ENCODE measurements at places on chromosomes 12 and 14.

- DNase-seq, result no peak
These were observed 5.9 kb upstream of the WASHC3 start for GRCh38 chr12:102067574-102068258.

DNA sequence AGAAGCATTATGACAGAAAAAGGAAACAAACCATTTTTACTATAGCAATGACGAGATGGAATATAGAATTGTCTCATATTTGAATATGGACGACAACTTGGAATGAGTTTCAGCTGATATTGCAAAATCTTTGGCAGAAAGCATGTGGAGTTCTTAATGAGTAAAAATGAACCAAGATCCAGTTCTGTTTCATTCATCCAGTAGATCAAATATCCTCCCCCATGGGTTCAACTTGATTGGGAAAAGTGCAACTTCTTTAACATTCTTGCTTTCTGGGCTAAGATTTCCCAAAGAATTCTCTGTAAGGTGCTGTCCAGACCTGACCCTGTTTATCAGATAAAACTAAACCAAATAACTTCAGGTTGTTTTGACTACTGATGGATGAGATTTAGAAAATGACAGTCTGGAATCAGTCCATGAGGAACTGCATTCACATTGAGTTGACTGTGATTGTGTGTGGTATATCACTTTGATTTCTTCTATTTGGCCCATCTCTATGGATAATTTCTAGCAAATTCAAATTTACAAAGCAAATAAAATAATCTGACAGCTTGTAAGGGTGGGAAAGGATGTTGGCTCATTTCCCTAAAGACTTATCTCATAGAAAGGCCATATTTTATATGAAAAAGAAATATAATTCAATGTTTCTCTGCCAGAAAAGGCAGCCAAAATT lies 267.4 kb downstream of the ADAMTS20 start:
- DNase-seq, result no peak

DNA sequence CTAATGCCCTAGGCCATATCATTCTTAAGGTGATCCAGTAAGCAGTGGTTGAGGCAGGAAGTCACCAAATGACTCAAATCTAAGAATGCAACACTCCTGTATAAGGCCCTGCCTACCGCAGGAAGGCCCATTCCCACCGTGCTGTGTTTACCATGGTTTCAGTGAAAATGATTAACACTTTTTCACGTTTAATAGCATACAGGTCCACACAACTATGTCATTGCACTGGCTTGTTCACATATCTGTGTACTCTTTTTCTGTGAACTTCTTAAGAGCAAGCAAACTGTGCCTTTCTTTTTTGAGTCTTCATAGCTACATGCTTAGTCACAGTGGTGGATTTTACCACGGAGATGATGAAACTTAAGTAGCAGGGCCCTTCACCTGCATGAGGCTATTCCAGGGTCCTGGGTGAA lies 214.9 kb downstream of the CNTN1 start:
- DNase-seq, result no peak

DNA sequence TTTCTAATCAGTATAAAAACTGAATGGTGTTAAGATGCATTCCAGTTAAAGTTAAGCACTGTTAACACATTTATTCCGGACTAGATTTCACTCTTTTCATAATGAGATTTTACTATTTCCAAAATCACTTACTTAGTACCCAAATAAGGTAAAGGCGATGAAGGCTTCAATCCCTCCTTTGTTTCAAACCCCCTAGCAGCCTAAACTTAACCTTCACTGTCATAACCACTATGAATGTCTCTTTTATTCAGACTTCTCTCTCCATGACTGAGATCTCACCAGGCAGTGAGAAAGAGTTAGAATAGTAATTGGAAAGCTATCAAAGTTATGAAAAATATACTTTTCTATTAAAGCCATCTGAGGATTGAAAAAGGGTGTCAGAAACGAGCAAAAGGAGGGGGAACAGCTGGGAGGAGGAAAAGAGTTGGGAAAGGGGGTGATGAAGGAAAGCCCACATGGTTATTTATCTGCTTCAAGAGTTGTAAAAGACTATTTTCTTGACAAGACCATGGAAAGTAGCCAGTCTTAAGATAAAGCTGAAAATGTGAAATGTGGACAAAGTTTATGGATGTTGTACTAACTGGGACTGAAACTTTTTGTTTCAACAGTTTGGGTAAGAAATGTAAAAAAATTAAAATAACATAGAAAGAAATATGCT lies 11.7 kb downstream of the EPS8 start:
- no peak for DNase-seq

DNA sequence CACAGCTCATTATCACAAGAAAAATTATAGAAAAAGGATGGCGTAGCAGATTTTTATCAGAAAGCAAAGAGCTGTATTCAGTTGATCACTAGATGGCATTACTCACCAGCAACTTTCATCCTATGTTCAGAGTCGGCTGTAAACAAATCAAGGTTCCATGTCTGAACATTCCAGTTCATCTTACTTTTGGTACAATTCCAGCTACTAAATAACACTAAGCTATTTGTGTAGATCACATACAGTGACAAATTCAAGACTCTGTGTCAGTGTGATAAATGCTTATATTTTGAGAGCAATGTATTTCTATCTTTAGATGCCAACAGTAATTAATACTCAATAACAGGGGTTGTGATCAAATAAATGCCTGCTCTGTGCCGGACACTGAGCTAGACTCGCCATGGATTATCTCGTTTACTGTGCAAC lies 30.1 kb downstream of the NRDE2 start:
- no peak for DNase-seq

GRCh38 chr14:100252684-100253083 lies 13.7 kb downstream of the YY1 start:
- DNase-seq, result no peak

- DNase-seq, result no peak
These were observed 59.6 kb downstream of the FBXL14 start for GRCh38 chr12:1534748-1535147.

- no peak for DNase-seq
These were observed 19.1 kb upstream of the SLC38A2 start for GRCh38 chr12:46391630-46392029.

- no peak for DNase-seq
These were observed 23.0 kb downstream of the VPS37B start for GRCh38 chr12:122872815-122873361.

GRCh38 chr14:55238019-55238680 lies 33.1 kb upstream of the FBXO34 start:
- DNase-seq, result no peak

- DNase-seq, result no peak
These were observed 81.4 kb upstream of the FERMT2 start for GRCh38 chr14:53032161-53032803.

DNA sequence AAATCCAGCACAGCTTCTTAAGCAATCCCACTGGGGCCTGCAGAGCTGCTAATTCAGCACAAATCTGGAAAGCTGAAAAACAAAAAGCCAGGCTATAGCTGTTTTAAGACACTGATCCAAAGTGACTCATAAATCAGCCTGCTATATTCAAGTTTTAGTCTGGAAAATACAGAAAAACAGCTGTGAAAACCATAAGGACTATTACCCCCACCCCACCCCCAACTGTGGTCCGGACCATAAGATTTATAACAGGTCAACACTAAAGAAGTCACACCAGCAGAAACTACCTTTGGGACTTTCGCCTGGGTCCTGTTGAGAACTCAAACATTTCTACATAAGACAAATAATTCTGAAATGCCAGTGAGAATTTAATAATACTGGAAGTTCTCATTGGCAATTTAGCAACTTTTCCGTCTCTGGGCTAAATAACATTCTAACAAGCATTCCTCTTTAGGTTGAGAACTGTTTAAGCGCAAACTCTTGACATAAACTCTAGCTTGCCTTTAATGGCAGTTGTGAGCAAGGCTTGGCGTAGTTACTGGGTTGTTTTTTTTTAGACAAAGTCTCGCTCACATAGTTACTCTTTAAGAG lies 3.3 kb downstream of the LRIG3 start:
- DNase-seq, result no peak

GRCh38 chr12:94980577-94980976 lies 22.9 kb downstream of the NDUFA12 start:
- no peak for DNase-seq

- DNase-seq, result no peak
These were observed 24.1 kb downstream of the TMEM229B start for GRCh38 chr14:67464377-67464776.

DNA sequence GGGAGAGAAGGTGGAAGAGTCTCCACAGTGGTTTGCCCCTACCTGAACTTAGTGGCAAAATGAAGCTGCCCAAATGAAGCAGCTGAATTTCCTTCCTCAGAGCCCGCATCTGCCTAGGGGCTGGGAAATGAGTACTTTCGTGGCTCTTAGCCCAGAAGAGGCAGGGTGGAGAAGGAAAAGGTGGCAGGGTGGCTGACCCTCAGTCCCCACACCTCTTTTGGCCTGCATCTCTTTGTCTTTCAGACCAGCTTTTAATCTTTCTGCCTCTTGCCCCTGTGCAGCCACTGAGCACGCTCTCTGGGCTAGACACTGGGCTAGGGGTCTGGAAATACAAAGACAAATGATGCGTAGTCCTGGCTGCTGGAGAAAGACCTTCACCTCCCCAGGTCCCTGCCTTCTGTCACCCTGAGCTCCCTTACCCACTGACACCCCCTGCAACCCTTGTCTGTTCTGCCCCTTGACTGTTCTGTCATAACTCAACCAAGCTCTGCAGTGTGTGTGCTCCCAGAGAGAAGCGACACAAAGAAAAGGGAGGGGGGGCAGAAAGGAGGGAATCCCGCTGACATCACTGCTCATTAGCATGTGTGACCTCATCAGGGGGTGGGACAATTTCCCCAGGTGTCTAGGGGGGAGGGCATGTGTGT lies 371 bp upstream of the REM2 start:
- peak; percentile 93 for DNase-seq

- DNase-seq, result no peak
These were observed 414.9 kb downstream of the APAF1 start for GRCh38 chr12:99059824-99060511.

- no peak for DNase-seq
These were observed 36.3 kb upstream of the PLEKHA5 start for GRCh38 chr12:19093218-19093617.

DNA sequence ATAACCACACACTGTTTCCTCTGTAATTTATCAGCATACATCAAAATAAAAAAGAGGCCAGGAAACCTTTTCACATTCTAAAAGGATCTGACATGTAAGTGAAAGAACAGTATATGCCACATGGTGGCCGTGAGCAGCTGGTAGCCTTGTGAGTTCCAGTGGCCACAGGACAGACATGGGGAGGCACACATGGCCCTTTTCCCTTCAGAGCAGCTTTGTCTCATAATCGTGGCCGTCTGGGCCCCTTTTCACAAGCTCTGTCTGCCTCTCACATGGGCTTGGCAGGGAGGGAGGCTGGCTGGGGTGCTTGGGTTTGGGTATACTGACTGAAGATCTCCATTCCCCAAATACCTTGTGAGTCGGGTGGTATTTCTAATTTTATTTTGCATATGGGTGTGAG lies 1.5 kb upstream of the ZDHHC22 start:
- DNase-seq, result no peak

DNA sequence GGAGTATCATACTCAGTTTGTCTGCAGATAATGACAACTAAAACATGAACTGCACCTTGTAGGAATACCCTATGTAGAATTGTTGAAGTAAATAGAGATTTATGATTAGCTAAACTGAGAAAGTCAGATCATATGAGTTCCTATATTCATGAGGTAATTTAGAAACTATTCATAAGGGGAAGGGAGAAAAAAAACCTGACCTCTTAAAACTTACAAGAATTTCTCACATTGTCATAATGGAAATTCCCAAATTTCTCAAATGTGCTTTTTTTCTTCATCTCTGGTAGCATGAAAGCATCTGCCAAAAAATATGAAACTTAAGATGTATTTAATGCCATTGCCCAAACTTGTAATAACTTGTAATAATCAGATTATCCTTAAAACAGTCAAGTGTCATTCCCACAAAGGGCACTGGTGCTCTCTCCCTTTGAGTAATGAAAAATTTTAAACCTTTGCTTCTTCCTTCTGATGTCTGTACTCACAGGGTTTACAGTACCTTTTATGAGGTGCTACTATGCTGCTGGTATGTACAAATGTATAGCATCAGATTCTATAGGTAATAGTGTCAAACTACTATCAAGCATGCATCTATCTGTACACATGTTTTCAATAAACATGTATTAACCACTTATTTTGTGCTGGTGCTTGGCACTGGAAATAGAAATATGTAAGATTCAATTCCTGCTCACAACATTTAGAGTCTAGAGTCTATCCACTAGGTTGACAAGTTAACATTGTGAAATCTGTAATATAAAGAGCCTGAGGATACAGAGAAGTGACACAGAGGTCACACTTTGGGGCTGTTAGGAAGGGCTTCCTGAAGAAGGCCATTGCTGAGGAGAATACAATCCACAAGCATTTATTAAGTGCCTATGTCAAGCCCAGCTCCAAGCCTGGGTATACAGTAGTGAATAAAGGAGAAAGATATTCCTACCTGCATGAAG lies 17.4 kb upstream of the DRAM1 start:
- no peak for DNase-seq

GRCh38 chr12:793711-794110 lies 41.3 kb downstream of the WNK1 start:
- DNase-seq, result no peak

GRCh38 chr14:105541218-105541875 lies 15.0 kb downstream of the TMEM121 start:
- no peak for DNase-seq

DNA sequence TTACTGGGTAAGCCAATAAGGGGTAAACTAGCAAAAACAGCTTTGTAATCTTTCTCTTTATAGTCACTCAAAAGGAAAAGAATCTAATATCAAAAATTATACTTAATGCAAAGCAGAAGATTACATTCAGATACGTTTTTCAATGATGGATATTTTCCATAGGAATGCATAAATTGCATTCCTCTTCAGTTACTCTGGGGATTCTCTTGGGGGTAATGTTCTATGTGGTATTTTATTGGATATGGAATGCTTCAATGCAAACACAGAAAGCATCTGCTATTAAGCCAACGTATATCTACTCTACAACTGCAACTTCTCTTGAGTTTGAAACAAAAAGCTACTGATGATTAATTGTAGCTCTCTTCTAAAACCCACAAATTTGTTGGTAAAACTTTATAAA lies 106.0 kb downstream of the SLC41A2 start:
- DNase-seq, result no peak

DNA sequence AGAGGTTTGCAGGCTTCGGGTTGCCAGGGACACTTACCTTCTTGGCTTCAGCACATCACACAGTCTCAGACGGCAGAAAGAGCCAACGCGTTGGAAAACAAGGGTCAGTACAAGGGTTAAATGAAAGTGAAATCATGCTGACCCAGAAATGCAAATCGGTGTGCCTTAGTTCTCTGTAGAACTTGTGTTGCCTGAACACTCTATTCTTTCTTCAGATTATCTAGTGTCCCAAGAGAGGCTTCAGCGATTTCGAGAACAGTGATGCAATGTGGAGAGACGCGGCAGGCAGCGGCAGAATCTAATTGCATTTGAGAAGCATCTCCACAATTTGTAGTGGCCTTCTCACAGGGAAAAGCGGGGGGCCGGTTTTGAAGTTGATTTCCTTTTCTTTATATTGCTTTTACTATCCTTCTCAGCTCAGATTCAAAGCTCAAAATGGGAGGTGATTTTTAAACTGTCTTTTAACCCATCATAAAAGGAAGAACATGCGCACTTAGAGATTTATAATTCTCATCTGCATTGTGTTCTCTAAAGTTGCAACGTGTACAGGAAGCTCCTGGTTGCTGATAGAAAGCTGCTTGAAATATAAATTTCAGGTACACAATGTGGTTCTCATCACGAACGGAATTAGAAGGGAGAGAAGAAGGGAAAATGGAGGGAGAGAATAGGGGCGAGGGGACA lies 67.8 kb upstream of the EGLN3 start:
- no peak for DNase-seq

GRCh38 chr14:34059925-34060650 lies 109.2 kb upstream of the EGLN3 start:
- DNase-seq, result peak; percentile 91

All from H7 (cell line).